Gastroesophageal sphincter (tissue), 4 donors: ENCODE measurements at places on chromosomes 2 and 18.

DNA sequence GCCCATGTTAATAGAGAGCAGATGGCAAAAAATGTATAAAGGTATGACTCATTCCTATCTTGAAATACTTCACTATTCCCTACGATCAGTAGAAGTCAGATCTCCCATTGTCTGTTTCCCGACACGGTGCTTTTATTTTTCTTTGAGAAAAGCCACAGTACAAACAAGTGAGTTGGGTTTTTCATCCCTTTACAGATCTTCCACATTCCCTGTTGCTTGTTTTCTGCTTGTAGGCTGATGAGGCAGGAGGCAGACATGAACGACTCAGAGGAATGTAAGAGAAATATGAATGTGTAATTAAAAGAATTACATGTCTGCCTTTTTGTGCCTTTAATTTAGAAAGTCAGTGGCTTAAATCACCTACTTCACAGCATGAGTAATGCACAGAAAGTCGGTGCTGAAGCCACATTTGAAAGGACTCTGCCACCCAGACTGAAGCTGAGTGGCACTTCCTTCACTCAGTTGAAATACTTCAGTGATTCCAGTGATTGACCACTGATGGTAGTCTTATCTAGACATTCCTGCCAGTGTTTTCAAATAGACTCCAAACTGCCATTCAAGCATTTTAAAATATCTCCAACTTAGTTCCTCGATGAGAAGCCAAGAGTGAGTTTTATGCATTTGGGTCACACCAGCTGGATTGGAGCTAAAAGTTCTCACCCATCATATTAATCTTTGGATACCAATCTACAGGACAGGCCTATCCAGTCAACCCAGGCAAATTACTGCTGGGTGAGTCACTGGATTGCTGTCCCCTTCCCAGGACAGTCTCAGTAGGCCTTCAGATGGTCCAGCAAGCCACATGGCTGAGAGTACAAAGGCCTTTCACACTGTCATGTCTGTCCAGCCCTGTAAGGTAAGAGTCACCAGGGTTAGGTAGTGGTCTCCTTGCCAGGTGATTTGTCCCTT is 79.0 kb downstream of the COLEC12 start:
- H3K27me3 ChIP-seq = no peaks in the 10 kb centered on the region
- no peak for ATAC-seq
- H3K4me1 ChIP-seq = peaks cover 7% of the 10 kb centered on the region
- no peak overlapping the region for H3K4me3 ChIP-seq

DNA sequence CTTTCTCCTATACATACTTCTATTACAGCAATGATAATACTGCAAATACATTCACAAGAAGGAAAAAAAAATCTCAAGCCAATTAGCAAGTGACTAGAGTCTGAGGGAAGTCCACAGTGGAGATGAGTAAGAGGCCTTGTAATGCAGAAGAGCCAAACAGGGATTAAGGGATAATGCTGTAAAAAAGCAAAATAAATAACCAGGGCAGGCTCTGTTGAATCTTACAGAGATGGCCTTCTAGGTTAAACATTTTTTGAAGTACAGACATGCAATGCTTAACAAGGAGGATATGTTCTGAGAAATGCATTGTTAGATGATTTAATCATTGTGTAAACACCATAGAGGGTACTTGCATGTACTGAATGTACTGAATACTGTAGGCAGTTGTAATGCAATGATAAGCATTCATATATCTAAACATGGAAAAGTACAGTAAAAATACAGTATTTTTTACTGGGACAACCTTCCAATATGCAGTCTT is 122.1 kb upstream of the RMDN2 start:
- ATAC-seq = peak; percentile 46
- no peak overlapping the region for H3K27ac ChIP-seq
- H3K4me3 ChIP-seq = no peak overlapping the region
- no peaks in the 10 kb centered on the region for H3K36me3 ChIP-seq
- peaks cover 22% of the 10 kb centered on the region for H3K4me1 ChIP-seq

DNA sequence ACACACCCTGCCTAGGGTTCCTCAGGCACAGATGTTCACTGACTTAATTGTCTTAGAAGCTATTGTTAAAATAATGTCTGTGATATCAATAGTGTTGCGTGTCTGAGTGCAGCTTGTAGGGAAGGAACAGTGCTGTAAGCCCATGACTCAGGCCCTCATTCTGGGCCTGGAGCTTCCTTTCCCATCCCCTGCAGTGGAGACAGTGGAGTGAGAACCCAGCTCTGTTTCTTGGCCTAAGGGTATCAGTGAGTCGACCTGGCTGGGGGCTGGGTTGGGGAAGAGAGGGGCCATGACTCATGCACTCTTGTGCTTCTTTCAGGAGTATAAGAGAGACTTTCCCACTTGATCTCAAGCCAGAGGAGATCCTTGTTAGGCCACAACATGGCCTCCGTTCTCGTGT is 106.8 kb downstream of the HRH4 start:
- H3K27ac ChIP-seq = no peak overlapping the region
- H3K36me3 ChIP-seq = no peaks in the 10 kb centered on the region
- no peak for ATAC-seq
- H3K4me3 ChIP-seq = no peak overlapping the region
- no peaks in the 10 kb centered on the region for H3K4me1 ChIP-seq

DNA sequence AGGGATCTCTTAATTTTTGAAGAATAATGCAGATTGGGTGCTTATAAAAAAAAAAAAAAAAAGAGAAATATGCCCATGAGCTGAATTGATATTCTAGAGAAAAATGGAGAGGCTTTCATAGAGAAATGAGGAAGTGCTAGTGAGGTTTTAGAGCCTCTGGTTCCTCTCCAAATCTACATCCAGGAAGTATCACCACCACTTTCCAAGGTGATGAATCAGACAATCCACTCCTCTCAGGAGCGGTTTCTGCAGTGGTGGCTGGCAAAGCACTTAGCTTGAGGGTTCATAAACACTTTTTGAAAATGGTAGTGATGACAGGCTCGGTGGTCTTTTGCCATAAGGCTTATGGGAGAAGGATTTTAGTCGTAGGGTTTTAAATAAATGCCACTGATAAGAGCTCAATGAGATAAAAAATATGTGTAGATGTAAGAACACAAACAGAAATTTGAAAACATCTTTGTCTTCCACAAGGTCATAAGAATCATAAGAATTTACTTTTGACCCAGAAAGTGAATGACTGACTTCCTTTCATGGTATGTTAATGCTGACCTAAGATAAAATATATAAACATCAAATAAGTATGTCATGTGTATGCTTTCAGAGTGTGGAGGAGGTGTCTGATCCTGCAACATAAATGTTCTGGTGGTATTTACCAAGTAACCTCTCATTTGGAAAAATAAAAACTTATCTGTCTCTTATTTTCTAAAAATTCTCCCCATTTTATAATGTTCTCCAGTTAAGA is 42.1 kb upstream of the DSG1 start:
- H3K27ac ChIP-seq = no peak overlapping the region
- no peaks in the 10 kb centered on the region for H3K4me1 ChIP-seq
- no peaks in the 10 kb centered on the region for H3K27me3 ChIP-seq
- H3K4me3 ChIP-seq = no peak overlapping the region
- no peak for ATAC-seq
